ENCODE measurements at places on chromosomes 11 and 22.

- DNase-seq = no peak
These were observed 140.3 kb downstream of the RRAS2 start for GRCh38 chr11:14218728-14219127.

GRCh38 chr11:72224564-72225410, at the start of gene INPPL1:
TSS of gene INPPL1 (plus strand) at chr11:72224767. CDS start at chr11:72224985, 218 bp downstream.
- DNase-seq = peak; percentile 60

GRCh38 chr11:125872138-125872491, 15.4 kb upstream of the HYLS1 start:
- DNase-seq = no peak

GRCh38 chr11:132631989-132632388, 900.3 kb downstream of the OPCML start:
- DNase-seq = no peak

Measured in stimulated activated CD4-positive, alpha-beta T cell treated with anti-CD3 and anti-CD28 coated beads, Interleukin-4, amount 100 ng/mL, for 1 hour (primary cell).